ENCODE measurements at places on chromosomes 3 and 15.

DNA sequence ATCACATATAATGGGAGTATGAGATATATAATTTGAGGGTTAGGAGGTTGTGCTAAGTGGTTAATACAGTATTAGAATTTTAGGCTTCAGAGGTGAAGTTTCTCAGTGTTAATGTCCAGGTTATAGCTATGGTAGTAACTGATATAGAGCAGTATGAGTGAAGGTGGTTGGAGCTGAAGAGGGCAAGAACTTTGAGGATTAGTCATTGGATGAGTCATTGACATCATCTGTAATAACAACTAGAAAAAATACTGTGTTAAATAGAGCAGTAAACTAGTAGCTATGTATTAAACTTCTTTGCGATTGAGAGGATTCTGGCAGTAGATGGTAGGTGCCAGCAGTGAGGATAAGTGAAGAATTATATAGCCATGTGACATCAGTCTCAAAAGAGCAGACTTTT, 47.5 kb upstream of the EIF3J start:
- DNase-seq = no peak

DNA sequence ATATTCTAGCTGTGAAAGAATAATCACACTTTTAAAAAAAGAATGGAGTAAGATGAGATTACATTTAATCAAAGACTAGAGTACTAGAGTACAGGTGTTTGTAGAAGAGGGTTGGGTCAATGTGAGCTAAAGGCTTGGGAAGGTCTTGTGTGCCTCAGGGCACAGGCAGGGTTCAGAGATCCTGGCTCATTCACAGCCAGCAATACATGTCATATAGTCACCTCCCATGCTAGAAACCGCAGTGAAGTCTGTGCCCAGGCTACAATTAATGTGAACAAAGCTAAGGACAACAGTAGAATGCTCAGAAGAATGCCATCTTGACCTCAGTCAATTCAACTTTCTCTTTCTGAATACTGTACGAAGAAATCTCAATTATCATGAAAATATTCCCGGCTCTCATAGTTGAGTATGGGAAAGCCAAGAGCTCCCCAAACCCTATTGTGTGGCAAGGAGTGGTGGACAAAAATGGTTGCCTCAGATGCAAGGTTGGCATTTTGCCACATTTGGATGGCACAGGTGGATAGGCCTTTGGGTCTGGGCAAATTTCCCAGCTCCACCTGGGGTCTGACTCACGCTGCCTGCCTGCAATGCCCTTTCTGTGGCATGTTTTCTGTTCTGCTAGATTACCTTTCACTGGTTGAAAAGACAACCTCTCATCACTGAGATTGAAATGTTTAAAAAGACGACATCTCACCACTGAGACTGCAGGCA, 70.2 kb downstream of the NMD3 start:
- peak; percentile 73 for DNase-seq

DNA sequence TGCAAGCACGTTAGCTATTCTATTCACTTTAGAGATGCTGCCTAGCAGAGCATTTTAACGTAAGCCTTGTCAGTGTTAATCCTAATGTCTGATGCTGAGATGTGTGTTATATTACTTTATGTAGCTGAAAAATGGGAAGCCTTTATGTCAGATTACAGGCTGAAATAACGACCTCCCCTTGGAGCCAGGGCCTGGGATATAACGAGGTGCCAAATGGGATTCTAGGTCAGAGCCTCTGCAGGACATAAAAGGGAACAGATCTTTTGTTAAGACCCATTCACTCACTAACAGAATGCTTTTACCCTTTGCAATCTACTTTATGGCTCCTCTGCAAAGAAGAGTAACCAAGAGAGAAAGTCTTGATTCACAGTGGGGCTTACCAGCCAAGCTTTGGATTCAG, 815.5 kb upstream of the CFAP20DC start:
- no peak for DNase-seq

- peak; percentile 58 for DNase-seq
Measured at GRCh38 chr3:63278171-63279004, at the start of gene SYNPR. TSS of gene SYNPR (plus strand) at chr3:63278308.

GRCh38 chr3:141271279-141272030, 39.8 kb downstream of the PXYLP1 start:
- no peak for DNase-seq

DNA sequence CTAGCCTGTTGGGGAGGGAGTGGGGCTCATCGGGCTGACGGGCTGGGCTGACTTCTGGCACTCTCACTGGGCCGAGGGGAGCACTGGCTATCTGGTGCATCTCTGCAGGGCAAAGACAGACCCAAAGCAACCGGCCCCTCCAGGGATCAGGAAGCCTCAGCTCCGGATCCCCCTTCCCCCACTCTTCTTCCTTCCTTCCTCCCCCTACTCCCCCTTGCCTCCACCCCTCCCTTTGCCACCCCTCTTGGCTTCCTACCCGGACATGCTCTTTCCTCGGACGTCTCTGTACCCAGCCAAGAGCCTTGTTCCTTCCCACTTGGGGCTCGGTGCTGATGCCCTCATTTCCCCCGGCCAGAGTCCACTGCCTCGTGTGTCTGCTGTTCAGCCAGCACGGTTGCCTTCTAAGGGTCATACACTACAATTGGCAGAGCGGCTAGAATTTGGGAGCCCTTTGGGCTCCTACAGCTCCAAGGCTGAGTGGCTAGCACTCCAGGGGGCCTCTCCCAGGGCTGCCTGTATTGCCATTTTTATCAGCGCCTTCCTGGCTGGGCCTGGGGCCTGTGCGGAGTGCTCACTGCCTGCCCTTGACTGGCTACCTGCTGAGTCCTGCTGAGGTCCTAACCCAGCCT, 10.9 kb downstream of the SEMA3F start:
- DNase-seq = no peak

- DNase-seq = no peak
Measured at GRCh38 chr3:143063018-143063417, 56.6 kb upstream of the CHST2 start.

GRCh38 chr3:130839813-130840212, 54.1 kb upstream of the ATP2C1 start:
- DNase-seq = no peak

GRCh38 chr3:34865346-34865745, 774.0 kb upstream of the ARPP21 start:
- DNase-seq = no peak

DNA sequence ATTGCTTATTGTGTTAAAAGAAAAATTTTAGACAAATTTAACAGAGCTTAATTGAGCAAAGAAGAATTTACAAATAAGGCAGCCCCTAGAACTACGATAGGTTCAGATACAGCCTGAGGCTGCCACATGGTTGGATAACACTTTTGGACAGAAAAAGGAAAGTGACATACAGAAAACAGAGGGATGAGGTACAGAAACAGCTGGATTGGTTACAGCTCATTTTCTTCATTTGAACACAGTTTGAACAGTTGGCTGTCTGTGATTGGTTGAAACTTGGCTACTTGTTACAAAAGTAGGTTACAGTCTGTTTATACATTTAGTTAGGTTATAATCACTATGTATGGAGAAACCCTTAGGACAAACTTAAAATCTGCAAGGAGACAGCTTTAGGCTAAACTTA, 46.0 kb downstream of the STARD9 start:
- DNase-seq = no peak

DNA sequence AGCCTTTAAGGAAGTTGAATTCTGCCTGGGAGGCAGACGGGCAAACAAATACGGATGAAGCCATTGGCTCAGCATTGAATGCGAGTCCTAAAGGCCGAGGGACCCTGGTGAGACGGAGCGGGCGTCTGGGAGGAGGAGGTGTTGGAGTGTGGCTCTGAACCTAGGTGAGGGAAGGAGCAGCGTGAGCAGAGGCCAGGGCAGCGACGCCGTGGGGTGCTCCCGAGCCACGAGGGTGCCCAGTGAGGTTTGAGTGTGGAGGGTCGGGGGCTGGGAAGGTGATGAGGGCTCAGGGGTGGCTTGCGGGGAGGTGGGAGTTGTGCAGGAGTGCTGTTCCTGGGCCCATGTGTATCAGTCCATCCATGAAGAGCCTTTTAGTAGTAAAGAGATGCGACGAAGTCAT, 17.0 kb downstream of the CORO2B start:
- DNase-seq = no peak

DNA sequence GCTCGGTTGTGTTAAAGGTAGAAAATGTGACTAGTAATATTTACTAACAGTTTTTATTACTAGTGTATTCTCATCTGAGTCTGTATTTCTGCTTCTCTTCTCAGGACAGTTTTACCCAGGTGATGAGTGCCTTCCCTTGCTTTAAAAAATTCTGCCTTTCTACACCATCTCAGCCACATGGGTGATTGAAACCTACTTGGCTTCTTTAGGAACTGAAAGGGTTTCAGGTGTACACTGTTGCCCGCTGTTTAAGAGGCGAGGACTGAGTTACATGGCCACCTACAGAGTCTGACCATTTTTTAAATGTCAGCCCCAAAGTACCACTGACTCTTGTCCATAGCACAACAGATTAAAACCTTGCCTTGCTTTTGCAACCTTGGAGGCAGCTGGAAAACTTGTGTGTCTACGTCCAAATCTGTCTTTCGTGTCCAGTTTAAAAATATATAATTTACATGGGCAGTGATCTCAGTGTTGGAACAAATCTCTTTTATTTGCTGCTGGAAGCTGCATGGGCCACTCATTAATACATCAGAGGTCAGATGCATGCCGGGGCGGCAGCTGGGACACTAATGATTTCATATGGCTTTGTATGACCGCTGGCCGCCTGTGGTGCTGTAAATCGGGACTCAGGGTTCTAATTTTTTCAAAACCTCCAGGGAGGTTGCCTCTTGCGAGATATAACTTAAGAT, 44.6 kb downstream of the TRIM71 start:
- no peak for DNase-seq

- no peak for DNase-seq
Measured at GRCh38 chr3:52651592-52651991, 34.1 kb downstream of the PBRM1 start.
